AG04450 (cell line): ENCODE measurements at places on chromosomes 5 and 9. TPM values are rescaled to one million over a fixed set of nuclear protein-coding genes. Genes with fewer than 3 reads are reported as not detected.

DNA sequence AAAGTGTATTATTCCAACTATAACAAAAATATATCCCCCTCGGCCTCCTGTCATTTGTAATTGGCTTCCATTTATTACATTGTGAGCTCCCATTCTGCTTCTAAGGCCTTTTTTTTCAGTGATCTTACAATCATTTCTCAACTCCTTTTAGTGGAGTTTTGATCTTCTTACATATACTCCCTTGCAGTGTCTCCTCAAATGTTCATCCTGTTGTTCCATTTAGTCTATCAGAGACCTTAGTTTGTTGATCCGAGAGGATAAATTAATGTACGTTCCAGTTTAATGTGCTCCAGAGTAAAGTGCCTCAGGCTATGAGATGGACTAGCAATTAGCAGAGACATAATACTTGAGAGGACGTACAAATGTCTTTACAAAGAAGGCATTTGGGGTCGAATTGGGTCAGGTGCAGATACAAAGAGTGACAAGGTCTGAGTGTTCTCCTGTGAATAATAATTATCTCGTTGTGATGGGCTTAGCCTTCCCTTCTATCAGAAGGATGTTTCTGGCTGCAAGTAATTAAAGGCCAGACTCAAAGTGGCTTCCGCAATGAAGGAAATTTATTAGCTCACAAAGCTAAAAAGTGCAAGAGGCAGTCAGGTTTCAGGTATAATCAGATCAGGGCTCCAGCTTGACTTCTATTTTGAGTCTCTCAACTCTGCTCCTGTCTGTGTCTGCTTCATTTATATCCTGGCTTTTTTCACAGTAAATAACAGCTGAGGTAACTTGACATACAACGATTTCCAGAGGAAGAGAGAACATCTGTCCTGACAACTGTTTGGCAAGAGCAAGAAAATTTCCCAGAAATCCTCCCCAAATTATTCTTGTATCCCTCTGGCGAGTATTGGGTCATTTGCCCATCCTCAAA is 30.1 kb downstream of the ARRDC3 start:
- DNase-seq = no peak

PRDM9 gene
- not detected in 2 replicates for polyA plus RNA-seq

- no peak for DNase-seq
These were observed 130.4 kb upstream of the RASA1 start for GRCh38 chr5:87137283-87137682.

IFNA14 gene
- polyA plus RNA-seq = not detected in 2 replicates

DNA sequence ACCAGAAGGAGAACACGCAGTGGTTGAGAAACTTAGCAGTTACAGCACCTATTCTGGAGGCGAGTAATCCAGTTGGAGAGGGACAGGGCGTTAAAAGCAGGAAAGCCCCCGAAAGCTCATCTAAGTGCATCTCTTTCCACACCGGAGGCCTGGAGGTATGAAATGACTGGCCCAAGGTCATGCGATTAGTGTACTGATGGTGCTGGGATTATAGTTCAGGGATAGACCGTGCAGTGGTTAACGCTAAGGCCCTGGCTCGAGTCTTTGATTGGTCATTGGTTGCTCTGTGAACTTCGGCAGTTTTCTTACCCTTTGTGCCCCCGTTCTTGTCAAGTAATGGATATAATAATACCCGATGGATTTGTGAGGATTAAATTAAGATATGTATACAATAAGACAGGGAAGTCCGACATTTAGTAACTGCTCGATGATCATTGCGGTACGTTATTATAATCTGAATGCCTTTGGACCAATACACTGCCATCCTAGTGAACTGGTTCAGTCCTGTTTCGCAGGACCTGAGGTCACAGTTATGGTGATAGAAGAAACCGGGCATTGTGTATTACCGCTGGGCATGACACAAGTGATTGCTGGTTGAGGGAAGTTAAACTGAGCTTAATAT is 960 bp downstream of the CANX start:
- DNase-seq = no peak

PCDHGC4 gene
- polyA plus RNA-seq = 0.46 and 0.83 TPM in 2 replicates

GRCh38 chr5:76867827-76868693 is 18.2 kb downstream of the S100Z start:
- peak; percentile 47 for DNase-seq

- peak; percentile 51 for DNase-seq
These were observed 207.8 kb downstream of the SEMA5A start for GRCh38 chr5:9337928-9338595.

DNA sequence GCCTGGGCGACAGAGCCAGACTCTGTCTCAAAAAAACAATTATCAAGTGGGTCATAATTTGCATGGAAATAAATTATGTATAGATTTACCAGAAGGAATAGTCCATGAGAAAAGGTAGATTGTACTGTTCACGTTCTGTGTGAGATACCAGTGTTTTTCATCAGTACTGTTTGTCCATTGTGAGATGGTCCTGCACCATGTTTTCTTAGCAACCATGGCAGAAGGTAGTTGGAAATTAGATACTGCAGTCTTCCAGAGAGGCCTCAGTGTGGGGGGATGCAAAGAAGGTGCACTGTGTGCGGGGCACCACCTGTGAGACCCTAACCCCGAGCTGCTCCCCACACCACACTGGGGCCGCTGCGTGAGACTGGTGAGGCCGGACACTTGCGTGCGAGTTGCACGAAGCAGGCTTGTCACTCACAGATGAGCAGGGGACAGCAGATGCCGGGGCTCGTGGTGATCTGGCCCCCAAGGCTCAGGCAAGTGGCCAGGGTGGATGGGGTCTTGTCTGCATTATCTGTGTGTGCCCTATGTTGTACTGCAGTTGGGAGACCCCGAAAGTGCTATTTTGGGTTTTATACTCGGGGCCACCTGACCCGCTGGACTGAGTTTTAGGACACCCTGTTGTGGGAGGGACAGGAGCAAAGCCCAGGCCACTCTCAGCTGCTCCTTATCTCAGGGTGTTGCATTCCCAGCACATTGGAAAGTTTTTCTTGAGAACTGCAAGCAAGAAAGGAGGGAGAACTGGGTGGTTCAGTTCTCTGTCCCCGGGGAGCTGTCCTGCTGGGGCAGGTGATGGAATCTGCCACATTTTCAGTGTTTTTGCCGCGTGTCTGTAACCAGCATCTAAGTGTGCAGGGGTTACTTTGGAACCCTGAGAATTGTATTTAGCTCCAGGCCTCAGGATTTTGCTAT is 61.9 kb downstream of the EHMT1 start:
- no peak for DNase-seq

GRCh38 chr5:180154821-180155364 is 54.1 kb downstream of the RASGEF1C start:
- no peak for DNase-seq

GRCh38 chr5:33536802-33537201 is 96.0 kb downstream of the TARS1 start:
- DNase-seq = no peak

DNA sequence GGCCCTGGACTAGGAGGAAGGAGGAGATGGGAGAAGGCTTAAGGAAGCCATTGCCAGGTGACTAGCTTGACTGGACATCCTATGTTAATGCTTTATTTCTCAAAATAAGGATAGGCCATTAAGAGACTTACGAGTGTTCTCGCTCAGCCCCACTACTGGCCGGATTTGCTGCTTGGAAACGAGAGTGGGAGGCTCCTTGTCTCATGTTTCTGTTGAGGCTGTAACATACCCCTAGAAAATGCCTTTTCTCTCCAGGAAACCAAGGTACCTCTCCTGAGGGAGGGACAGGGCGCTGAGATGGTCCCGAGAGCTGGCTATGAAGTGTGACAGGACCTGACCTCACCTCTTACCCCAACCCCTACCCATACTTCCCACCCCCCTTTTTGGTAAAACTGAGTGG is 60.0 kb downstream of the RALGPS1 start:
- no peak for DNase-seq

DNA sequence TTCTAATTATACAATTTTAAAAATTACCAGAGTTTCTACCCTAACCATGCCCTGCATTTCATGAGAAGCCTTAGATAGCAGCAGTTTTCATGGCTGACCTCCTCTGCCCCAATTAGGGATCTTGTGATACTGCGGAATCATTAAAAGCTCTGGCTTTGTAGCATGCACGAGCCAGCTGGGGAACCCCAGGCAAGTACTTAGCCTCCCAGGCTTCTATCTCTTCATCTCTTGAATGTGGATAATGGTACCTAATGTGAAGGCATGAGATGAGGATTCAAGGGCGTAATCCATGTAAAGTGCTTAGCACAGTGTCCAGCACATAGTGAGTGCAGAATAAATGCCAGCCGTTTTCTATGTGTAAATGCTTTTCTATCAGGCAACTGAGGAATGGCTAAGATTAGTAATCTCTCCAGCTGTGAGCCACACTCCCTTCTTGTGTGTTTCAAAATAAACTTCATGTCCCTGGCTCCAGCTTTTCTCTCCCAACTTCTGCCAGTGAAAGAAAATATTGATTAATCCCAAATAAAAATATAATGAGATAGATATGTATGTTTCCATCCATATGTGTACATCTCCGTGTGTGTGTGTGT is 88.4 kb downstream of the APBA1 start:
- no peak for DNase-seq

GRCh38 chr9:130042406-130042884 is 544 bp downstream of the FNBP1 start:
- no peak for DNase-seq

DNA sequence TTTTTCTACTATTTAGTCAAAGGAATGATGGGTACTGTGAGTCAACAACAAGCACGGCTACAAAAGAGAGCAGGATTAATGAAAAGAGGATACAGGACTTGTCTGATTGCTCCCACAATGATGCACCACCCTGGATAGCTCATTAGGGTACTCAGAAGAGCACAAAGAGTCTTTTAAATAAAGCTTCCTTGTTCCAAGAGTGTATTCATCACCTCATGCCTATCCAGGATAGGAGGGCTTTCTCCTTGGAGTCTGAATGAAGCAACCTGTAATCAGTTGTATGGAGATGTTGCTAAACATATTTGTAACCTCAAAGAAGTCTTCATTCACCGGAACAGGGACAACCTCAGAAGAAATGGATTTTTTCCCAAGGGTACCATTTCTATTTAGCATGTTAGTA is 219.5 kb upstream of the TMEM161B start:
- no peak for DNase-seq

SGCD gene
- polyA plus RNA-seq = 19.7 and 25.2 TPM in 2 replicates

DNA sequence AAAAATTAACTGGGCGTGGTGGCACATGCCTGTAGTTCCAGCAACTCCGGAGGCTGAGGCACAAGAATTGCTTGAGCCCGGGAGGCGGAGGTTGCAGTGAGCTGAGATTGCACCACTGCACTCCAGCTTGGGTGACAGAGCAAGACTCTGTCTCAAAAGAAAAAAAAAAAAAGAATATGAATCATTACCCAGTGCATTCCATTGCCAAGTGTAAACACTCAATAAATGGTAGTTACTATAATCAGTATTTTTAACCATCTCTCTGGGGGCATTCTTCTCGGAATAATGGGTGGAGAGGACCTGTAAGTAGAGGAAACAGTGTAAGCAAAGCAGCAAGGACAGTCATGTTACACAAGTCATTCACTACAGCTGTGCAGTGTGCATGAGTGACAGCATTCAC is 13.8 kb upstream of the RANBP17 start:
- DNase-seq = no peak

GRCh38 chr5:108339220-108339619 is 42.7 kb downstream of the FBXL17 start:
- DNase-seq = no peak

- peak; percentile 39 for DNase-seq
These were observed 145.9 kb upstream of the FST start for GRCh38 chr5:53334431-53334941.

DNA sequence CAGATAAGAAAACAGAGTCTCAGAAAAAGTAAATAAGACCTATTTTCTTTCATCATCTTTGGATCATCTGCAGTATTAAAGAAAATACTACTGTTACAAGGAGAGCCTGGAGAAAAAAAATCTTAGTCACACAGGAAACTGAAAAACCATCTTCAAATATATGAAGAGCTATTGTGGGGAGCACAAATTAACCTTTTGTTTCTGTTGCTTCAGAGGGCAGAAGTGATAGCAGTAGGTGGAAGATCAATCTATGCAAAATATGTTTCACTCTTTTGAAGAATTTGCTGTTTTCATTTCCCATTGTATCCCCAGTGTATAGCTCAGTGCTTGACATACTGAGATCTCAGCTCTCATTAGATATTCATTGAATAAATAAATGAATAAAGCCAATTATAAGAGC is 13.1 kb upstream of the CEMIP2 start:
- no peak for DNase-seq

GRCh38 chr5:139680368-139681111 is 32.4 kb downstream of the CXXC5 start:
- DNase-seq = no peak

BARHL1 gene
- polyA plus RNA-seq = not detected in 2 replicates

TXNDC8 gene
- polyA plus RNA-seq = not detected in 2 replicates

DNA sequence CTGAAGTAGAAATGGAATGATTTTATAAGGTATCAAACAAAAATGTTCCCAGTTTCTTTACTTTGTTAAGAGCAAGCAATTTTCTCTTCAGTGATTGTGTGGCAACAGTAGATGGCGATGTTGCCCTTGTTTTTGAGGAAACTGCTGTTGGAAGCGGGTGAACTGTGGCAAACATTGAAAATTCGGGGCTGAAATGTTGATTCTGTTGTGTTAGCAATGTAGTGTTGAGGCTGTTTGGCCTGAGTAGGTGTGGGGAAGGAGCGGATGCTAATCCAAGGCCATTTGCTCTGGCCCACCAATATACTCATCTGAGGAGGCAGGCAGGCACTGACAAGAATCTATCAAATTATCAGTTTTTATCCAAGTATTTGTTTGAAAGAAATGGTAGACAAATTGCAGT is 129.8 kb downstream of the SLC12A2 start:
- no peak for DNase-seq

DNA sequence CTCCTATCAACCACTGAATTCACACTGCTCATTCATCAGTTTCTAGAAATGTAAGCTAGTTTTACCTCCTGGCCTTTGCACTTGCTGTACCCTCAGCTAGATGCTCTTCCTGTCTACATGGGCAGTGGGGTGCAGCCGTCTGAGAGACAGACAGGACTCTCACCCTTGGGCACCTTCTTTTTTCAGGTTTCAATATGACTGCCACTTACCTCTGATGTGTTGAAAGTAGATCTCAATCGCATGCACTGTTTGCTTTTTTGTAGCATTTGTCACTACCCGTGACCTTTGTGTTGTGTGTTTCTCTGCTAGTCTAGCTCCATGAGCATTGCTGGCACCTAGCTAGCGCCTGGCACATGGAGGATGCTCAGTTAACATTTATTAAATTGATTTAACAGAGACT is 403.1 kb upstream of the TRPC7 start:
- no peak for DNase-seq

- DNase-seq = no peak
These were observed 22.2 kb upstream of the GLDC start for GRCh38 chr9:6667633-6668280.

AUH gene
- 6.7 and 9.1 TPM in 2 replicates for polyA plus RNA-seq

ATP10B gene
- polyA plus RNA-seq = not detected in 2 replicates

- no peak for DNase-seq
These were observed 18.0 kb downstream of the TRIM7 start for GRCh38 chr5:181186986-181187499.

DNA sequence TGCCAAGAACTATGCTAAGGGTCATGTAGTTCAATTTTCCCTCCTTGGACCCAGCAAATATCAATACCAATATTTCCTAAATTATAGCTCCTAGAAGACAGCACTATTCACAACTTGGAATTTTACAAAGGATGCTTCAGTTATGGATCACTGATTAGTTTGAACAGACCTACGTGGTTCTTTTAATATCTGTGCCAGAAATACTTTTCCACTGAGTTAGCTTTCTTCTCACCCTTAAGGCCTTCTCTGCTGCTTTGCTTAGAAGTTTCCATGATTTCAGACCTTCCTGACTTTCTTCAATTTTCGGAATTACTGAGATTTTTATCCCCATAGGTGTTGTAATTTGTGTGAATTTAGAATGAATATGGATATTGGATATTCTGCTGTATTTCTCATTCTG is 380.4 kb downstream of the PSAT1 start:
- no peak for DNase-seq
